GOT3 (cell line): ENCODE measurements at places on chromosomes 6 and 20.

- no peak for DNase-seq
These were observed 18.4 kb downstream of the SLC22A23 start for GRCh38 chr6:3438190-3439167.

DNA sequence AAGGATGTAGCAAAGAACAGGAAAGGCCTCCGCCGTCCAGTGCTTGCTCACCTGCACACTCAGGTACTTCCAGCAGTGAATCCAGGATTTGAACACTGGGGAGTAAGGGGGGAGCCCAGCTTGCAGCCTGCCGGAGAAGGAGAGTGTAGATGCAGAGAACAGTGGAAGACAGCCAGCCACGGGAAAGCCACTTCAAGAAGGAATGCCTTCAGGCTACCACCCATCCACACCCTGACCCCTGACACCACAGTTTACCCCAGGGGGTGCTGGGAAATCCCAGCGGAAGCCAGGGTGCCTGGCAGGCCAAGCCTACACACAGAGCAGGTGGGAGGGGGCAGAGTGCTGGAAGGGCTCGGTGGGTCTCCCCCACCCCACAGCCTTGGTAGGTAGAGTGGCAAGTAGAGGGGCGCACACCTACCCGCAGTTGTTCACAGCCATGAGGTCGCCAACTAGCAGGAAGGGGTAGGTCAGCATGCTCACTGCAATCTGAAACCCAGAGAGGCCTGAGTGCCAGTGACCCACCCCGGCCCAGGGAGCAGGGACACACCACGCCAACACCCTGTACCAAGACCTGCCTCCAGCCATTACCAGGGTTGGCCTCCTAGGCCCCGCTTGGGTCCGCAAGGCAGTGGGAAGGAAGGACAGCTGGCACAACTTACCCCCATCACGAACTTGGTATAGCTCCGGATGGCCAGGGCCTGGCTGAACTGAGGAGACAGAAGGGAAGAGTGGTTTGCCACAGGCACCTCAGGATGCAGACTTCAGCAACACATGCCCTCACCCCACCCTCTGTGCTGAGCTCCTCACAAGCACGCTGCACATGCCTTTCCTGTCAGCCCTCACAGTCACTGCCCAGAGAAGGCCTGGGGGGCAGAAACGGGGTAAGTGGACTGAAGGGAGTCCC, 15.7 kb downstream of the PI16 start:
- DNase-seq, result no peak

- no peak for DNase-seq
These were observed 27.0 kb downstream of the SPDEF start for GRCh38 chr6:34528996-34529664.

- no peak for DNase-seq
These were observed 1.5 kb upstream of the ARID1B start for GRCh38 chr6:156775717-156776116.

DNA sequence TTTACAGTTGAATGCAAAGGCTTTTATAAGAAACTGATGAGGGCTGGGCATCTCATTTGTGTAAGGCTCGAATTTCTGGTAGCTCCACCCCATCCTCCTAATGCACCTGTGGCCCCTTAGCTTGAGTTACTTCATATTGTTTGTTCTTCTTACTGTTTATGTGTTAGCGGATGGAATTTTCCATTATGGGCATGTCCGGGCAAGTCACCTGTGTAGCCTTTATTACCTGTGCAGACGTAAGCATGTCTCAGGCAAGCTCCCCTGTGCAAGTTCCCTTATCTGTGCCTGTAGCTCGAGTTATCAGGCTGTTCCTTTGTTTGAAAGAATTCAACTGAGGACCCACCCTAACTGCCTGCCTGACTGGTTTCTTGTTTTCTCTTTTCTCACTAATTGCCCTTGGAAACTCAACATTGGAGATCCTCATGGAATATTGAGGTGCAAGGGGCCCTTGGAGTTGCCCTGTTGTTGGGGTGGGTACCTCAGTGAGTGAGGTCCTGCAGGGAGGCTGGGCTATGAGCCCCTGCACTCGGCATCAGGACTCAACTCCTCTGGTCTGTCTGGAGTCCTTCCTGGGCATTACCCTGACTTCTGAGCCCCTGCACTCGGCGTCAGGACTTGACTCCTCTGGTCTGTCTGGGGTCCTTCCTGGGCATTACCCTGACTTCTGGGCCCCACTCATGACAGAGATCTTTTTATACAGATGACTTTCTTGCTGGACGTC, 207.9 kb upstream of the SULF2 start:
- DNase-seq, result no peak

DNA sequence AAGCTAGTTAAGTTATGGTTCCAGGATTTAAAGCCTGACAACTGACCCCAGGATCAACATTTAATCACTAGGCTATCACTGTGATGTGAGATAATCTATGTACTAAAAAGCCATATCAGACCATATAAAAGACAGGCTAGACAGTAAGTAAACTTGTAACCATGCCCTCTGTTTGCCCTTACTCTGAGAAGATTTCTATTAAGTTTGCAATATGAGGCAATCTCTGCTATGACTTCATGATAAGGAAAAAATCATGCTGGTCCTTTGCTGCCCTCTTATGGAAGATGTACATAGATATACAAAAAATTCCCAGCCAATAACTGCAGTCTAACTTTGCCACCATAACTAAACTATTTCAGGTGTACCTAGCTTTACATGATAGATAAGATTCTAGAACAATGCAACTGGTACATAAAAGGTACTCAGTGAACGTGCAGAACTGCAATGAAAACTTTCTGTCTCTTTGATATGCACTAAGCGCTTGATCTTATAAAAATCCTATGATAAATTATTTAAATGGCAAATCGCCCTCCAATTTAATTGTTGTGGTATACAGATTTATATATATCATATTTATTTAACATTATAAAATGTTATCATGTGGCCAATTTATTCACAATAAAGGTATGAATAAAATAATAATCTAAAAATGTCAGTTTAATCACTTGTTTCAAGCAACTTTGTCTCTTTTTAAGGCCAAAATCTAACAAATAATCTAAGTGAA, 70.5 kb downstream of the FAM217A start:
- DNase-seq, result no peak

GRCh38 chr6:30885999-30886896, 1.9 kb downstream of the DDR1 start:
- no peak for DNase-seq

DNA sequence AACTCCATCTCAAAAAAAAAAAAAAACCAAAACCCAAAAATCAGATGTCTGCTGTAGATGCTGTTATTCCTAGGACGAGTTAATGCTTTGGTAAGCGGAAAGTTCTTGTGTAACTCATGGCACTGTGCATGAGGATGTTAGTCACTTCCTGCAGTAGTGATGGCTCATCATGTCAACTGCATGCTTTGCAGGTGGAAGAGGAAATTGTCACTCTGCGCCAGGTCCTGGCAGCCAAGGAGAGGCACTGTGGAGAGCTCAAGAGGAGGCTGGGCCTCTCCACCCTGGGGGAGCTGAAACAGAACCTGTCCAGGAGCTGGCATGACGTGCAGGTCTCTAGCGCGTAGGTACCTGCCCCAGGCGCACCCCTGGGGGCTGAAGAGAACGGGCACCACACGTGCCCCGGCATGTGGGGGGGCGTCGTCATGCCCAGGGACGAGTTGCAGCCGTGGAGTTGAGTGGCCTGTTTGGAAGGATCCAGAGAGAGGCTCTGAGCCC, 8.5 kb downstream of the TPD52L2 start:
- no peak for DNase-seq

- DNase-seq, result no peak
These were observed 3.6 kb upstream of the OSTM1 start for GRCh38 chr6:108078191-108078590.
